ENCODE measurements at places on chromosomes 5 and 9.
A peak's percentile ranks its signal among the peaks of the same experiment; 100 is the strongest.

DNA sequence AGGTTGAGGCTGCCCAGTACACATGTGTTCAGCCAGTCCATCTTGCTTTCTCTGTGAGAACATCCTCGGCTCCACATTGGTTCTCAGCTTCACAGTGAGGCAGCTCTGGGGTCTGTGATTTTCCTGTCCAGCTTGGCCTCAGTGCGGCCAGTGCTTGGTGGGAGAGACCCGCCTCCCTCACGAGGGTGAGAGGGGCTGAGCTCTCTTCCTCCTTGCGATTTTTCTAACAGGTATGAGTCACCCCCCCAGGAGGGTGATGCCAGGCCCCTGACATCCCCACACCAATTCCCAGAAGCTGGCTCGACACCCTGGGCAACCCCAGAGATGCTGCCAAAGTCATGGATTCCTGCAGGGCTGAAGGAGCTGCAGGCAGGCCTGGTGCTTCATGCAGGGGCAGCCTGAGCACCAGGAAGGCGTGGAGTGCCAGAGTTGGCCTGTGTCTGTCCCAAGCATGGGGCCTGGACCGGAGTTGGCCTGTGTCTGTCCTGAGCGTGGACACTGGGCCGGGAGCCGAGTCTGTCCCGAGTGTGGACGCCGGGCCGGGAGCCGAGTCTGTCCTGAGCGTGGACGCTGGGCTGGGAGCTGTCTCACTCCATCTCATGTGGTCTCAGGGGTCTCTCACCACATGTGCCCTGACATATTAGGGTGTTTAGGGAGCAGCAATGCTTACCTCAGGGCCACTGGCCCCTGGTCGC is 408.6 kb upstream of the IRX4 start:
- no peak for DNase-seq

- DNase-seq: peak; percentile 18
These were observed 54.1 kb downstream of the MRPS30 start for GRCh38 chr5:44862808-44863207.

DNA sequence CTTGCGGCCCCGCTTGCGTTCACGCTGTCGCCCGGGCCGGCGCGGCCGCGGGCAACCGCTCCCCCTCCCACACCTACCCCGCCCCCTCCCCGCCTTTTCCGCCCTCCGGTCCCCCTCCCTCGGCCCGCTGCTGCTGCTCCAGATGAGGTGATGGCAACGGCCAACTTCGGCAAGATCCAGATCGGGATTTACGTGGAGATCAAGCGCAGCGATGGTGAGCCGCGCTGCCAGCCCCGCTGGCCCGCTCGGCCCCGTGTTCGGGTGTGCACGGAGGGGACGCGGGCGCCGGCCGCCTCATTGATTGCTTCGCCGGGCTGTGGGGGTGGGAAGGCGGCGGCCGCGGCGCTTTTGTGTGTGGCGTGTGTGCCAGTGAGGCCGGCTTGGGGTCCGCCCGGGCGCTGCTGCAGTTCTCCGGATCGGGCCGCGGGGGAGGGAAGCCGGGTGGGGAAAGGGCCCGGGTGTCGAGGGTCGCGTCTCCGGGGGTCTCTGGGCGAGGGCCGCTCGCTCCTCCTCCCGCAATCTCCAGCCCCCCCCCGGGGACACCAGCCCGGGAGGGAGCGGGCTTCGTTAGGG is 403 bp downstream of the KIF2A start:
- no peak for DNase-seq

GRCh38 chr5:59673438-59674058 is 220.0 kb downstream of the PDE4D start:
- DNase-seq: peak; percentile 48

DNA sequence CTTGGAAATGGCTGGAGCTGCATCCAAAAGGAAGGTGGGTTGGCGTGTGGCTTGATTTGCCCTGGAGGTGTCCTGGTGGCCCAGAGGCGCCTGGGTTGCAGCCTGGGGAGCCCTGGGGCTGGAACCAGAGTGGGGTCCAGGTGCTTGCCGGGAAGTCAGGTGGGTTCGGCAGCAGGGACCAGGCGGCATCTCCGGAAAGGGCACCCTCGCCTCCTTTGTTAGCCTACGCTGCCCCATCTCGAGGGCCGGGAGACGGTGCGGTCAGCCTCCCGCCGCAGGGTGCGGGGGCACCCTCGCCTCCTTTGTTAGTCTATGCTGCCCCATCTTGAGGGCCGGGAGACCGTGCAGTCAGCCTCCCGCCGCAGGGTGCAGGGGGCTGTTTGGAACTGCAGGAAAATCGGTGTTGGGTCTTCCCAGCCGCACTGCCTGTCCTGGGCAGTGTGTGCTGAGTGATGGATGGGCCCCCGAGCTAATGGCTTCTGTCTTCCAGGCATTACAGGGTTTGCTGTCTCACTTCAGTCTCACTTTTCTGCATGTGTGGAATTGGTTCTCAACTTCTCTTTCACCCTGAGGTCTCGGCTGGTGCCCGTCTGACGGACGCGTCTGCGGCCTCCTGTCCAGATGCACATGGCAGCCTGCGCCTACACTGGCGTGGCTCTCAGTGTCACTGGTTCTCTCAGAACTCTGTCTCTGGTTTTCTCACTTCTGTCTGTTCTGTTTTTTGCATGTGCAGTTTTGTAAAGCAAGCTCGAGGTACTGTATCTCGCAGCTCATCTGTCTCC is 139.0 kb downstream of the CACNA1B start:
- DNase-seq: no peak

DNA sequence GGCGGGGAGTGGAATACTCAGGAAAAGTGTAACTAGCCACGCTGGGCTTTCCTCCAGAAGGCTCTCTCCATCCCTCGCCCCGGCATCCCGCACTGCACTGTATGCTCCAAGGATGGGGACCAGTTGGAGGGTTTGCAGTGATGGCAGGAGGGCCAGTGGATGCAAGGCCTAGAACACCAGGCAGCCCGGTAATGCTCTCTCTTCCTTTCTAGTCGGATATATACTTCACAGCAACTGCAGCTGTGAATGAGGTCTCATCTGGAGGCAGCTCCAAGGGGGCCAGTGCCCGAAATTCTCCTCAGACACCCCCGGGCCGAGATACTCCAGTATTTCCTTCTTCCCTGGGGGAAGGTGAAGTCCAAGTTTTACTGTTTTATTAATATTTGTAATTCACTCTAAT is 10.0 kb upstream of the SLC2A8 start:
- DNase-seq: no peak

- DNase-seq: peak; percentile 87
These were observed 155.8 kb upstream of the SMIM23 start for GRCh38 chr5:171629628-171630349.

DNA sequence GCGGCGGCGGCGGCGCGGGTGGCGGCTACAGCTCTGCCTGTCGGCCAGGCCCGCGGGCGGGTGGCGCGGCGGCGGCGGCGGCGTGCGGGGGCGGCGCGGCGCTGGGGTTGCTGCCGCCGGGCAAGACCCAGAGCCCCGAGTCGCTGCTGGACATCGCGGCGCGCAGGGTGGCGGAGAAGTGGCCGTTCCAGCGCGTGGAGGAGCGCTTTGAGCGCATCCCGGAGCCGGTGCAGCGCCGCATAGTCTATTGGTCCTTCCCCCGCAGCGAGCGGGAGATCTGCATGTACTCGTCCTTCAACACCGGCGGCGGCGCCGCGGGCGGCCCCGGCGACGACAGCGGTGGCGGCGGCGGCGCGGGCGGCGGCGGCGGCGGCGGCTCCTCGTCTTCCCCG is 296 bp downstream of the ZSWIM6 start:
- no peak for DNase-seq

GRCh38 chr5:149445343-149445738 is 66.2 kb upstream of the IL17B start:
- DNase-seq: no peak

- no peak for DNase-seq
These were observed 55.6 kb downstream of the S1PR3 start for GRCh38 chr9:89046832-89047231.

DNA sequence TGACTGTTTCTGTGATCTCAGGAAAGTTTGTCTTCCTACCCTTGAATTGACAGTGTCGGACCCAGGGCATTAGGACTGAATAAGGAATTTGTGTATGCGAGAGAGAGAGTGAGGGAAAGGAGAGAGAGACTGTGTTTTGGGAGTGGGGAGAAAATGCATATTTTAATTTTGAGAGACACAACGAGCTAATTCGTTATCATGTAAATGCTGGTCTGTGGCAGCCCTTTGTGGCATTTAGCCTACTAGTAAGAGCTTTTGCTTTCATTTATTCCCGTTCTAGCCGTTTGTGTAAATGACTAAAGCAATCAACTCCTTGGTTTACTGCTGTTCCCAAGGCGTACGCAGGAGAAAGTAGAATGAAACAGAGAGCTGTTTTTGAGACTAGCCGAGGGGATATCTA is 79.8 kb upstream of the MAMDC2 start:
- DNase-seq: no peak

DNA sequence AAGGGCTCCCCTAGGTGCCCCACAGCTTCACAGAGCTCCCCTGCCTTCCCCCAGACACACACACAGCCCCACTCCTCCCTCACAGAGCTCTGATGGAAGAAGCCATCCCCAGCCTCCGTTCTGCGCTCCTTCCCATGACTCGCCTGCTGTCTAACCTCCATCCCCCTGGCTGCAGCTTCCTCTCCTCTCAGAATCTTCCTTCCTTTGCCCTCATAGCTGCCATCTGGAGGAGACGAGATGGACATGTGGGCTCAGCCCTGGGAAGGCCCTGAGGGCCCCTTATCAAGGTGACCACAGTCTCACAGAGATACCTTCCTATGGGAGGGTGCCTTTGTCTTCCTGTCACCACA is 94.3 kb downstream of the PCDH1 start:
- no peak for DNase-seq

- DNase-seq: no peak
These were observed 5.9 kb downstream of the TEX10 start for GRCh38 chr9:100346836-100347235.

- DNase-seq: no peak
These were observed 192.4 kb downstream of the ARHGEF28 start for GRCh38 chr5:73818357-73818756.

GRCh38 chr9:2560180-2560579 is 61.4 kb upstream of the VLDLR start:
- DNase-seq: no peak

GRCh38 chr9:38025166-38025565 is 43.9 kb downstream of the SHB start:
- no peak for DNase-seq

- no peak for DNase-seq
These were observed 2223.1 kb upstream of the C9orf72 start for GRCh38 chr9:29796291-29796952.

- DNase-seq: no peak
These were observed 29.3 kb downstream of the PPIC start for GRCh38 chr5:123007182-123007581.

GRCh38 chr5:24291916-24292315 is 352.9 kb downstream of the CDH10 start:
- no peak for DNase-seq

DNA sequence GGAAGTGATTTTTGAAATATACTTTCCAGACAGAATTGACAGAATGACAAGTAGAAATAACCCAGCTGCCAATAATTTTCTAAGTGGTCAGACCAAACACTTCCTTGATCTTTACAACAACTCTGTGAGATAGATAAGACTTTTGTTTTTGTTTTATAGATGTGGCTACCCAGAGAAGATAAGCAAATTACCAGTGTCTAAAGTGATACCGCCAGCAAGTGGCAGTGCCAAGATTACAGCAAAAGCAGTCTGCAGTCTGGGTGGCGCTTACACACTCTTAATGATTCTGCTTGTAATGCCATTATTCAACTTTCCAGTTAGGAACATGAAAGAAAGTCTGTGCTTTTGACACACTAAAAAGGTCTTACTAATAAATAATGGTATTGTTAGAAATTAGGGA is 92.1 kb downstream of the HCN1 start:
- DNase-seq: no peak

GRCh38 chr5:103840600-103840999 is 278.0 kb upstream of the NUDT12 start:
- no peak for DNase-seq

DNA sequence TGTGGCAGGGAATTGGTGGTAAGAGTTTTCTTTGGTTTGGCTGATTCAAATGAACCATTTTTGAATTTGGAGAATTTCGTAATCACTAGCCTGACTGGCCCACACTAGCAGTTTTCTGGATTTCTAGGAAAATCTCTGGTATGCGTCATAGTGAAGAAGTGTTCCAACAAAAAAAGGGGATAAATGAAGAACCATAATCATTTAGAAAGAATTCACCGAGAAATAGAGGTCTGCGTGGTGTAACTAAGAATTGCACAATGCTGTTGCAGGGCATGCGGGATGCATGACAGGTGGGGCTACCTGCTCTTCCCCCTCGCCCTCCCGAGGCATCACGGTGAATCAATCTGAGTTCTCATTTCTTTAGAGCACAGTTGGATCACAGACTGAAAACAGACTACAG is 232.3 kb upstream of the PAPPA start:
- no peak for DNase-seq

DNA sequence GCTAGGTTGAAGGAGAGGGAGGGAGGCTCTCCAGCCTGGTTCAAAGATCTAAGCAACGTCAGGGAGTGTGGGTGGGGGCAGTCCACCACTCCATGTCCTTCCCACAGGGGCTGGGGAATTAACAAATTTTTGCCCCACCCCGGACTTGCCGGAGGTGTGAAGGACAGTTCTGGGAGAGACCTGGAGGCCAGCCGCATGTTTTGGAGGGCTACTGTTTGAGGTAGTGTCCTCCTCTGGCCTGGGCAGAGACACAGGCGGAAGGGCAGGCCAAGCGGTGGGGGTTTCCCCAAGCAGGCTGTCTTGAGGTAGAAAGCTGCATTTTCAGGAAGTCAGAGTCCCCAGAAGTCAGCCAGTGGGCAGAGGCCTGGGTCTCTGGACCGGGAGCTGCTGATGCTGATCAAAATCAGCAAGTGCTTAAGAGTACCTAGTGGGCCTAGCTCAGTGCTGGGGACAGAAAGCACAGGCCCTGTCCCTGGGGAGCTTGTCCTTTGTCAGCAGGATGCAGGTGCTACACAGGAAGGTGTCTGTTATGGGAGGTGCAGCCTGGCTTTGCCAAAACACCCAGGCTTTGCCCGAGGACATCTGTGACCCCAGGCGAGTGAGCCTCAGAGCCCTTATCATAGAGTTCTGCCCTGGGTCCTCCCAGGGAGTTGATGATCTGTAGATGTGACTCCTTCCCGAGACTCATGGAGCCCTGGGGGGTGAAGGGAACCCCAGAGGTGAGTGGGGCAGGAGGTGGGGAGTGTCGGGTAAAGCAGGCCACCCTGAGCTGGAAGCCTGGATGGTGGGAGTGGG is 18.5 kb downstream of the JADE2 start:
- DNase-seq: no peak

DNA sequence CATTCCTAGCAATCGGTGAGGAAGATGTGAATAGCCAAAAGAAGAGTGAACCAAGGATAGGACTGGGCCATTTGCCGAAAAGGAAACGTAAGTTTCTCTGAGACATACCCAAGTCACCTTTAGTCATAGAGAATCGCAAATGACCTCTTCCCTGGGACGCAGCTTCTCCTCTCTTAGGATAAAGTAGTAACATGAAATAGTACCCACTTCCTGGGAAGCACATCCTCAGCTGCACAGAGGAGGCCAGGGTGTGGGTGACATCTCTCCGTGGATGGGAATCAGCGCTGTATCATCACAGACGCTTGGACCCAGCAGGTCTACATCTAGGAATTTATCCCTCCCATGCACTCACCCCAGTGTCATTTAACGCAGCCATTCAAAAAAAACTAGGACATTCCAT is 120.9 kb upstream of the PHYKPL start:
- no peak for DNase-seq

Measured in RWPE1 (cell line).